ENCODE measurements at places on chromosomes 1 and 21.

DNA sequence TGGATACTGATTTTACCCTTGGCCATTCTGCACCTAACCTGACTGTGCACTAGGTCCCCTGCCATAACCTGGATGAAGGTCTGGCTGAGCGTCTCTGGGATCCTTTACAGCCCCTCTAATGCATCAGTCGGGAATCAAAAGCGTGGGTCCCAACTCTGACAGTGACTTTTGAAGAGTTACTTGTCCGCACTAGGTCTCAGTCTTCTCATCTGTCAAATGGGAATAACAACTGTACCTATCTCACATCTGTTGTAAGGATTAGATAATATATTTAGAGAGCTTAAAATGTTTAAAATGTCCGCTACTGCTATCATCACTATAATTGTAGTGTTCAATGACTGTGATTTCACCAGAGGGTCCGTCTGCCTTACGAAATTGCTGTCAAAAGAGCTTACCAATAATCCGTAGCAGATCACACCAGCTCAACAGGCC is 746 bp downstream of the TADA1 start:
- no peak for DNase-seq

- no peak for DNase-seq
These were observed 23.0 kb upstream of the PIGC start for GRCh38 chr1:172466795-172467407.

GRCh38 chr1:17768651-17769241 is 13.6 kb downstream of the ACTL8 start:
- DNase-seq, result no peak

DNA sequence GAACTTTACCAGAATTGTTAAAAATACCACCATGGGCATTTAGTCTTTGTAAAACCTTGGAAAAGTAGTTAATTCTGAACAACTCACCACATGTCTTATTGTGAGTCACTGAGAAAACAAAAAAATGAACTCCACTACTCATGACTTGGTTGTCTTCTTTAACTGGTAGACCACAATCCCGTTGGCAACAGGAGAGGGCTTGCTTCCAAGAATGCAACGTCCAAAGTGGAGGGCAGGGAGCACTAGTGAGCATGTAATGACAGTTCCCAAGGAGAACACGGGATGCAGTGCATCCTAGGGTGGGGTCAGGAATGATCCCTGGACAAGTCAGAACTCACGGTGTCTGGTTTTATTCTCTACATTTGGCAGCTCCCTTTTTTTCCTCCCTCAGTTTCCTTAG is 15.2 kb upstream of the HMCN1 start:
- DNase-seq, result no peak

- no peak for DNase-seq
These were observed 38.5 kb downstream of the TRIM11 start for GRCh38 chr1:228367798-228368791.

DNA sequence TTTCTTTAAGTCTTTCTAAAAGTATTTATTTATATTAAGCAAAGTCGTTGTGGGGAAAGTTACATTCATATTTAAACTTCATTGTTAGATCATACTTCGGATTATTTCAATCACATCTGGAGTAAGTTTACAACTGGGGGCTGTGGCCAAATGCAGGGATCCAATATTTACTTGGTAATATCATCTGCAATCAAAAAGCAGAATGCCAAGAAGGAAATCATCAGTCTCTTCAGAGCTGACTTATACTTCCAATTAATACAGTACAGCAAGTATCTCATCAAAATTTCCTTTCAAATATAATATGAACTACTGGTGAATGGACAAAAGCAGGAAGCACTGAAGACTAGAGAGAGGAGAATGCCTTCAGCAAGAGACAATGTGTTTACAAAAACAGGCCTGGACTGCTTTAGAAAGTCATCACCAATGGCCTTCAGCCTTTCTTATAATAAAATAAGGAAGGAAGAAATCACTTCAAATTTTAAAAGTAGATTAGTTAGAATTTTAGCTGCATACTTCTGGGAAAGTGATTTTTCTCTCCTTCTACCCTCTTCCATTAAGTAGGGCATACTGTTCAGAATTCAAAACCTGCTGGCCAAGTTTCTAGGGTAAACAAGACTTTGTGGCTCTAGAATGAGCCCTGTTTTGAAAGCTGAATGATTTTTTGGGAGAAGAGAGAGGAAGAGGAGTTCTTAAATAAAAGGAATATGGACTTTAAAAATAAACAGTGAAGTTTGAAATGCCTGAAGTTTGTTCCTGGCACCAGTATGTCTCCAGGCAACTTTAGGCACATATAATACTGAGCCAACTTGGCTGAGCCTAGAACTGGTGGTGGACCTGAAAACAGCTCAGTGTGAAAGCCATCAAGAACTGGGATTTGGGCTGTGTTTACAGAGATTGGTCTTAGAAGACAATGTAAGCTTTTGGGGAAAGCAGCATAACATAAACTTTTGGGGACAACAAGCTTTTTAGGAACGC is 22.2 kb upstream of the MYOC start:
- no peak for DNase-seq

GRCh38 chr1:153417136-153417888 is 992 bp downstream of the S100A7A start:
- no peak for DNase-seq

DNA sequence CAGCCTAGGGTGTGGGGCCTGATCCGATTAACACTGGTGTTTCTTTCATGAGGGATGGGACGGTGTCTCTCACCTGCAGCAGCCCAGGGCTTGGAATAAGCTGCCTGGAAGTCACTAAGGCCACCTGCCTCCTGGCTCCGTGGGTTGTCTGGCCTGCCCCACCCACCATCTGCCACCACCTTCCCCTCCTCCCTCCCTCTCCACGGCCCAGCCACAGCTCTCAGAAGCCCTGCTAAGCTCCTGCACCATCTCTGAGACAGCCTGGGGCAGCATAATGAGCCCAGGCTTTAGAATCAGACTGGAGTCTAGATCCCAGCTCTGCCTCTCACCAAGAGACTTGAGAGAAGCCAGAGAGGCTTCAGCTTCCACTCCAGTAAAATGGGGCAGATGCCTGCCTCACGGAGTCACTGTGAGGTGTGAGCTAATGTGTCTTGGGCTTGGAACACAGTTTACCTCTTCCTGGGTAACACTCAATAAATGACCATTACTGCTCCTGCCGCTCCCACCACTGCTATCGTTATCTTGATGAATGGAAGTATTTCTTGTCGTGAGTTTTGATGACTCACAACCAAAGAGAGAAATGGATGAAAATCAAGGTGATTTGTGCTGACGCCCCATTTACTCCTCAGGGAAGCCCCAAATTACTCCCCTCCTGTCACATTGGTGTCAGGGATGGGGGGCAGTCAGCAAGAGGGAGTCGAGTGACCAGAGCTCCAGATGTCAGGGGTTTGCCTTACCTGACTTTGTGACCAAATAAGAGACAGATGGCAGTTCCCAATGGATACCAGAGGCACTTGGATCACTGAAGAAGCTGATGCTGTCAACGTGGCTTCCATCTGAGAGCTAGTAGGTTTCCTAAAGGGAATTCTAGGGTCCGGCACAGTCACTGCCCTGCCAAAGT is 23.5 kb upstream of the C1QA start:
- DNase-seq, result no peak

All from T-helper 9 cell (primary cell).